ENCODE measurements at places on chromosomes 12 and 14.

GRCh38 chr14:61573321-61573720, 122.0 kb upstream of the HIF1A start:
- DNase-seq = no peak

DNA sequence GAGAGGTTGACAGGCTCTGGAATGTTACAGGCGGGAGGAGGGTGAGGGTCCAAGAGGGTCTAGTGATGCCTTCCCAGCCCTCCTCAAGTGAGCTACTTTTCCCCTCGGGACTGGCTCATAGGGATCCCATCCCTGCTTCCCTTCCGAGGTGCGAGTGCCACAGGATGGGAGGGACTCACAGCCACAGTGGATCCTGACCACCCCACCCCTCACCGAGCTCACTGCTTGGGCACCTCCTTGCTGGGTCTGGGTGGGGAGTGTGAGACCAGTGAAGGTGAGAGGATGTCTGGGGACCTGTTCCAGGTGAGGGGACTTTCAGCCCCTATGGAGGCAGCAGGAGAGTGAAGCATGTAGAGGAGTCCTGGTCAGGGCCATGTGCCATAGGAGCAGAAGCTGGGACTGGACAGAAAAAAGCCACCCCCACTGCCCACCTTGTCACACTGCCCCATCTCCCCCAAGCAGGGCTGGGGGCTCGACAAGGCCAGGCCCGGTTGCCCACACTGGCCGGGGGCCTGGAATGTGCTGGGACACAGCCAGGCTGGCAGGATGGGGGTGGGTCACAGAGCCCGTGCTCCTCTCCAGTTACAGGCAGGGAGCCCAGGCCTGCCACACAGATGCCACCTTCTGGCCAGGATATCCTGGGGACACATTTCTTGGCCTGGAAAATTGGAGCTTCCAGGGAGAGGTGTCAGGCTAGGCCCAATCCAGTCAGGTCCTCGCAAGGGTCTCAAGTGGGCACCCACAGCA, 1.7 kb upstream of the TNS2 start:
- no peak for DNase-seq

GRCh38 chr12:94609917-94610443, 40.4 kb downstream of the TMCC3 start:
- DNase-seq = no peak

DNA sequence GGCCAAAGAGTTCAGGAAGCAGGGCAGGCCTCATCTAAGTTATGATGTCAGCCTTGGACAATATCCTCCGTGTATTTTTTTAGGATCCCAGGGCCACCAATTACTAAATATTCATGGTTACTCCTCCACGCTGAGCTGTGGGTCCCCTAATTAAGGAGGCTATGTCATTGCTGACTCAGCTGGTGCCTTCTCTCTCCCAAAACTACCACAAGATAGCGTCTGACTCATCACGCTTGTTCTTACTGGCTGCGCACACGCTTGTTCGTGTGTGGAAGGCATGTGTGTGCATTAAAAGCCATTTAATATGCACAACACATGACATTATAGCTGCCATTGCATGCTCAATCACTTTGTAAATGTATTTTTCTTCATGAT, 78.3 kb downstream of the GSC start:
- peak; percentile 24 for DNase-seq

- no peak for DNase-seq
Measured at GRCh38 chr14:68680541-68681051, 112.3 kb downstream of the ZFP36L1 start.

- no peak for DNase-seq
Measured at GRCh38 chr12:102513739-102514138, 33.4 kb upstream of the IGF1 start.

DNA sequence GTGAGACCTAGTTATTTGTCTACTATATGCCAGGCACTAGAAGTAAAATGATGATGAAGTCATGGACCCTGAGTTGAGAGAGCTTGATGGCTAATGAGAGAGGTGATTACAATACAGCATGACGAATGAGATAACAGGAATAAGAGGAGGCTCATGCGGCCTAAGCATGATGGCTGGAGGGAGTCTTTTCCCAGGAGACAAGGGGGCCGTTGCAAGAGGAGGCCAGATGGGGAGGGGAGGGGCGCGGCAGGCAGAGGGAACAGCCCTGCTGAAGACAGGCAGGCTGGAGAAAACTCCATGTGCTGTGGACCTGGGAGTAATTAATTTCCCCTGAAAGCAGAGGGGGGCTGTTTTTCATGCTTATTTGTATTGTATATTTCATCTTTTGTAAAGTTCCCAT, 144.7 kb upstream of the RFLNA start:
- no peak for DNase-seq

- peak; percentile 33 for DNase-seq
Measured at GRCh38 chr14:99391671-99392070, 89.0 kb downstream of the SETD3 start.

- no peak for DNase-seq
Measured at GRCh38 chr12:14691560-14691959, 4.8 kb downstream of the GUCY2C start.

- DNase-seq = peak; percentile 70
Measured at GRCh38 chr14:100375963-100376735, 53.0 kb downstream of the SLC25A47 start.

DNA sequence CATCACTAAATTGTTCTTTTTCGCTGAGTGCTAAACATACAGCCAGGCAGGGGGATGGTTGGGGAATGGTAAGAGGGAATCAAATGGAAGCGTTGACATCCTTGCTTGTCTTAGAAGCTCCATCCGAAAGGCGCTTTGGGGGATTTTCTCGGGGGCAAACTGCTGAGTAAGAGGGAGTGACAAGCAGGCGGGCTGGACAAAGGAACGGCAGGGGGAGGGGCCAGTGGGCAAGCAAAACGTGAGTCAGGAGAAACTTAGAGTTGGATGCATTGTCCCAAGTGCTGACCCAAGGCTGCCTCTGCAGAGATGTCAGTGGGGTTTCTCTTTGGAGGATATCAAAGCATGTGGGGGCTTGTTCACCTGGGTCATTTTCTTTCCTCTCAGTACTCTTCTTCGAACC, 480.5 kb downstream of the VRK1 start:
- DNase-seq = no peak

- DNase-seq = no peak
Measured at GRCh38 chr14:74547331-74547927, 53.9 kb downstream of the ISCA2 start.

DNA sequence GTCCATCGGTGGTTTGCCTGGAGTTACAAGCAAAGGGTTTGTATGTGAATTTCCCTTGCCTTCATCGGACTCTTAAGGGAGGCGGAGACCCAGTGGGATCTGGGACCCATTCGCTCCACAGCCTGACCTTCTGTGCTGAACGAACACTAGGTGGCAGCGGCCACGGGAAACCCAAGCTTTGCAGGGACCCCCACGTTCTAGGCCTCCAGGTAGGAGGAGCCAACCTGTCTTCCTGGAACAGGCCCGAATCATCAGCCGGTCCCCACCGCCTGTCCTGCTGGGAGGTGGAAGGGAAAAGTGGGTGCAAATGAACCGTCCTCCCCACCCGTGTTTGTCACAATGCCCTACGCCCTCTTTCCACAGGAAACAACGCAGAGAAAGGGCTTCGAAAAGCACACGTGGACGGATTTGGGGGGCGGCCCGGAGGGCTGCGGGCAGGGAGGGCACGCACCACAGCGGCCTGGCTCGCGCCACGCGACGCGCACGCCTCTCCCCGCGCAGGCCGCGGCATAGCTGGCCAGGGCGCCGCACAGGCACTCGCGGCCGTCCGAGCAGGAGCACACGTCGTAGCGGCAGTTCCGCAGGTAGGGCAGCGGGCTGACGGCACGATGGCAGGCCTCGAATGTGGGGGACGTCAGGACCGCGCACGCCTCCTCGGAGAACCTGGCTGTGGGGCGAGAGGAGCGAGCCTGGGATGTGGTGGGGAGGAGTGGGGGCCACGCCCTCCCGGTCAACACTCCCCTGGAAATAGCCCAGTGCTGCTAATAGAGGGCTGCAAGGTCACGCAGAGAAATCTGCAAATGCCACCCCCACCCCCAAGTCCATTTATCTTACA, 67.8 kb downstream of the VWF start:
- no peak for DNase-seq

DNA sequence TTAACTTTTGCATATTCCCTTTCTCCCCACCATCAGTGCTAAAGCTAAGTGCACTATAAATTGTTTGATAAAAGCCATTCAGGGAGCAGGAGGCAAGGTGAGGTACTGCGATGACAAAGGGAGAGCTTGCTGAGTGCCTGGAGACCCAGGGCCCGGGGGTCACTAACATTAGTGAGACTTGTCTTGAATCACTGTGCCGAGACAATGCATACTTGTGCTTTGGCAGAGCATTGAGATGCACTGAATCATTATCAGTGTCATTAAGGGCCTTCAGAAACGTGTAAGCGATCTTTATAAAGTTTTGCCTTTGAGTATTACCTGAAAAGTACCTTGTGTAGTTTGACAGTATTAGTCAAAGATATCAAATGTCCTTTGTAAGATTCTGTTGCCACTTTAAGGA, 447.5 kb downstream of the PCNX1 start:
- DNase-seq = no peak

DNA sequence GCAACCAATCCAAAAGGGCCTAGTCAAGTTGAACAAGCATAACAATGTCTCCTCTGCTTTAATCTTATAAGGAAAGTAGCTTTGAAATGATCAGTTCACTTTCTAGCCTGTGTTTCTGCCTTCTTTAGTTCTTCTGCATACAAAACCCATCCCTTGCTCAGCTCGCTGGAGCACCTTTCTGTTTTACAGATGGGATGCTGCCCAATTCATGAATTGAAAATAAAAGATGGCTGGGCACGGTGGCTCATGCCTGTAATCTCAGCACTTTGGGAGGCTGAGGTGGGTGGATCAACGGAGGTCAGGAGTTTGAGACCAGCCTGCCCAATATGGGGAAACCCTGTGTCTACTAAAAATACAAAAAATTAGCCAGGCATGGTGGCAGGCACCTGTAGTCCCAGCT, 4.5 kb upstream of the RFC5 start:
- no peak for DNase-seq

- DNase-seq = no peak
Measured at GRCh38 chr14:81767266-81767995, 233.8 kb upstream of the SEL1L start.

DNA sequence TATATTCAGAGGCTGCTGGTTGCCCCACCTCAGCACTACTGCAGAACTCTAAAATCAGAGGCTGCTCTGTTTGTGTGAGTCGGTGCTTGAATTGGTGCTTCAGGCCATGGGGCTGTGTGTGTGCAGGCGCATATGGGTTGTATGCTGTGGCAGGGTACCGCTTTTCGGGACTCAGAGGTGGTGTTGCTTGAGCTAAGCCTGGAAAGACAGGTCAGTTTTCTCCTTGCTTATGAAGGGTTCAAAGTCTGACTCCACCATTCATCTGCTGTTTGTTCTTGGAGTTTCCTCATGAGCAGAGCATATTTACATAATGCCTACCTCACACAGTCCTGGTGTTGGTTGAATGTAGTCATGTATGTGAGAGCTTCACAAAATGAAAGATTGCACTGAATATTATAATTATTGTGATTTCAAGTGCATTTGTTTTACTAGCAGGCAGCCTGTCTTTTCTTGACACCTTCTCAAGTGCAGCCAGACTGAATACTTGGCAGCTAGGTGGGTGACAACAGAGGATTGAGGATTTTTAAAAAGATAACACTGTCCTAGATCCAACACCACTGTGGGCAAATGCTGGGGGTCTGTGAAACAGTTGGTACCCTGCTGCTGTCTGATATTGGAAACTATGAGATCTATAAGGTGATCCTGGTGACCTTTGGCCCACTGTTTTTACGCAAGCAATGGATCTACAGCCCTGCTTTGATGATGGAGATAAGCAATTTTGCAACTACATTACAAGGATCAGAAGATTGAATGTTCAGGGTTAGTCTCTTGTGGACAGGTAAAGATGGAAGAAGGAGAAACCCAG, 1.0 kb upstream of the ANG start:
- DNase-seq = no peak

- DNase-seq = no peak
Measured at GRCh38 chr12:100184549-100185145, 16.0 kb upstream of the ACTR6 start.

- no peak for DNase-seq
Measured at GRCh38 chr12:129827102-129827865, 76.5 kb downstream of the TMEM132D start.

GRCh38 chr14:44339231-44339630, 167.9 kb downstream of the FSCB start:
- no peak for DNase-seq

DNA sequence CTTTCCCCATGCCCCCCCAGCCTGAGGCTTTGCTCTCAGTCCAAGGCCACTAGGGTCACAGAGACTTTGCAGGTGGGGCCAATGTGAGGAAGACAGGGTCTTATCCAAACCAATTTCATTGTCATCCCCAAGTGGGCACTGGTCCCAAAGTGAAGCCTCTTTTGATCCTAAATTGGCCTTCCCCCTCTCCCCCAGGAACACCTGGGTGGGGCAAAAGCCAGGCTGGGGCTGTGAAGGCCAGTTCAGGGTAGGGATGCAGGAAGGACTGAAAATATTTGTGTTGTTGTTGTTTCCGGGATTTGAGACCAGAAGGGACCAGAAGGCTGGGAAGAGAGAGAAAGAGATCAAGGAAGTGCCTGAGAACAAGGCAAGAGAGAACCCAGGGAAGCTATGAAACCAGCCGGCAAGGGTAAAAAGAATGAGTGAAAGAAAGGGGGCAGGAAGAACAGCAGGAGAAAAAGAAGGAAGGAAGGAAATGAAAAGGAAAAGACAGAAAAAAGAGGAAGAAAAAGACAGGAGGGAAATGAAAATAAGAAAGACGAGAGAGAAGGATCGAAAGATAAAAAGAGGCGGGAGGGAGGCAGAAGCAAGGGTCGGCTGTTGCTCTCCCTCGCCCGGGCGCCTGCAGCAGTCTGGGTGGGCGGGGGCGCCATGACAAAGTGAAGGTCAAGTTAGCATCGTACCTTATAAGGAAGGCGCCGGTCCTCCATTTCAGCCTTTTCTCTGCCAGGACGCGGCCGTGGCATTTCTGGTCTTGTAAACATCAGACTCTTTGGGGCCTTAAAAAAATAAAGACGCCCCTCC, 7.4 kb upstream of the HOXC11 start:
- DNase-seq = no peak

- no peak for DNase-seq
Measured at GRCh38 chr12:113276306-113276705, 55.0 kb downstream of the TPCN1 start.

DNA sequence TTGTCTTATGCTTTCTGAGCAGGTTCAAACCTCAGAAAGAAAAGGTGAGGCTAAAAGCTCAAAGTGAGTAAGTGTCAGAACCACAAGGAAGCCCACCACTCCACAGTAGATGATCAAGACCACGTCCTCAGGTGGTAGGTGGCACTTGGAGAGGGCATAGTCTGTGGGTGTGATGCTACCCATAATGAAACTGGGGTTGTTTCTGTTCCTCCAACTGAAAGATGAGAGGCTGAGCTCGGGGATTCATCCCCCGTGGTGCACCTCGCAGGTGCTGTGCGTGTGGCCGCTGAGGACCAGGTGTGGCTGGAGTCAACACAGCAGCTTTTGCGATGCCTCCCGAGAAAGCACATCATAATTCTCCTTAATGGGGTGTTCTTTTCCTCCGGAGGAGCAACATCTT, 285.7 kb downstream of the TTC8 start:
- no peak for DNase-seq
